CD4-positive, alpha-beta T cell treated with Interleukin-15 for 4 hours (primary cell): ENCODE measurements at places on chromosomes 3 and 15.

- no peak for DNase-seq
Observed at GRCh38 chr15:52337198-52337853, 41.7 kb upstream of the MYO5C start.

GRCh38 chr3:182244222-182244971 lies 532.7 kb downstream of the SOX2 start:
- no peak for DNase-seq

DNA sequence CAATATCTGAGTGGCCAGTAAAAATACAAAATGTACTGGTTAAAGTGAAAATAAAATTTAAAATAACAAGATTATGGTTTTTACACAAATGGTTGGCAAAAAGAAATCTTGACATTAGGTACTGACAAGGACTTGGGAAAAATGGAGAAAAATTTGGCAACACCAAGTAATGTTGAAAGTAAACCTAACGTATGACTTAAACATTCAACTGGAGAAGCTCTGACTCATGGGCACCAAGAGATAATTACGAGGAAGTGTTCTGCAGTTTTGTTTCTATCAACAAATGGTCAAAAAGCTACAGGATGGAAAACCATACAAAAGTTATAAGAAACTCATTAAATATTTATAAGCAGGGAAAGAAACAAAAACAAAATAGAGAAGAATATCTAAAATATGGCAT lies 177.7 kb downstream of the ZNF385D start:
- DNase-seq, result no peak

DNA sequence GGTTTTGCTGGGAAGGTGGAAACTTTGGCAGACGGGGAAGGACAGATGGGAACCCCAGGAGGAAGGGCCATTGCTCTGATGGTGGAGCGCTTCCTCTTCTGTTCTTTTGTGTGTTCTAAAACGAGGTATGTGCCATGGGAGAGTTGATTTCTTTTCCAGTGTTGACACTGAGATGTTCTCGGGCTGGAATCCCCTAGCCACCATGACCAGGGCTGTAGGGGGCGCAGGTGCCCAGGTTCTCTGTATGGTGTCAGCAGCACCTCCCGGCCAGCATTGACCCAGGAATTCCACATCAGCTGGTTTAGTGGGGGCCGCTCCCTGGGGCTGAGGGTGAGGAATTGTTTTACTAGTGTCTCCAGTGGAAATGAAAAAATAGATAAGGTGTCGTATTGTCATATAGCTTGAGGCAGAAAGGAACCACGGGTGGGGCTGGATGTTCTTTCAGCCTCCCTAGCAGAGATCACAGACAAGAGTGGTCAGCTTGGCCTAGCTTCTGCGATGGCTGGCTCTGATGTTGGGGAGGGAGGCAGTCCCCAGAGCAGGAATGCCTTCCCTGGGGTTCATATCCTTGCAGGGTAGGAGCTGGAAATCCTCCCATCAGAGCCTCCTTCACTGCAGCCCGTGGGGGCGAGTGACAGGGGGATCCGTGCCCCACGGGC lies 34.2 kb upstream of the ACAD9 start:
- DNase-seq, result no peak

- no peak for DNase-seq
Observed at GRCh38 chr15:26767169-26767670, 5.6 kb downstream of the GABRB3 start.

- DNase-seq, result no peak
Observed at GRCh38 chr3:186694288-186695032, 22.7 kb upstream of the KNG1 start.

DNA sequence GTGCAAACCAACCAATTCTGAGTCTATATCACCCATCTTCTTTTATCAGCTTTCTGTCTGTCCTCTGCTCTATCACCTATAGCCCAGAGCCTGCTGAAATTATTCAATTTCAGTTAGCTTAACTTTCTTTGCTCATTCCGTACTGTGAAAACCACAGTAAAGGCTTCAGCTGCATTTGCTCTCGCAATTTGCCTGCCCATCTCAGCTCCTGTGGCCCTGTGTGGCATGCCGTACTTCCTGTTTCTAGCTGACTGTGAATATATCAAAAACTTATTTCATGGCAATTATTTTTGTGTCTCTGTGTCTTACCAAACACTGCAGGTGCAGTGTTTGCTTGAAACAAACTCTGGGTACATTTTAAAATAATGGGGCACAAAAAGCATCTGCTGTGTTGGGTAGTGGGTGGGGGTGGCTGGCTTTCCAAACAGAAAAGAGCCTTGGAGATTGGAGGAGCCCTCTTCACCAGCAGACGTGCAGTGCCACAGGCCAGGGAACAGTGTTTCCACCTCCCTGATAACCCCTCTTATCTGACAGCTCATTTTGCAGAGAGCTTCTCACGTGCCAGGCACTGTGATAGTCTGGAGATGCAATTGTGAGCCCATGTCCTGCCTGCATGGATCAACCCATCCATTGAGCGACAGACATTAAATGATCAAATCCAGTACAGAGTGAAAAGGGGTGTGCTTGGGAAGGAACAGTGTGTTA lies 45.2 kb downstream of the GASK1A start:
- peak; percentile 49 for DNase-seq

DNA sequence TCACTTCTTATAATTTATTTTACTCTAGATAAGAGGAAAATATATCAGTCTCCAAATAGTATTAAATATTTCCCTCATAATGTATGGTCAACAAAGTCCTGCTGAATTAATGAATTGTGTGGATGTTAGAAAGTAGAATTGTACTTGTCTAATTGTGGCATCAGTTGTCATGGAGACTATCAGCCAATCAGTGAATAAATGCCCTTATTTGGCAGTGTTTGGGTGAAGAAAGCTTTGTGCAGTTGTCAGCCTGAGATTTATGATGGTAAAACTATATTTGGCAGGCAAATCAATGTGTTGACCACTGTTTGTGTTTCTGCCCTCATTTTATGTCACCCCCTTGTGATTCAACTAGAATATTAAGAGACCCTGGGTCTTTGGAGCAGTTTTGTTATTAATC lies 293.6 kb upstream of the MDFIC2 start:
- no peak for DNase-seq

DNA sequence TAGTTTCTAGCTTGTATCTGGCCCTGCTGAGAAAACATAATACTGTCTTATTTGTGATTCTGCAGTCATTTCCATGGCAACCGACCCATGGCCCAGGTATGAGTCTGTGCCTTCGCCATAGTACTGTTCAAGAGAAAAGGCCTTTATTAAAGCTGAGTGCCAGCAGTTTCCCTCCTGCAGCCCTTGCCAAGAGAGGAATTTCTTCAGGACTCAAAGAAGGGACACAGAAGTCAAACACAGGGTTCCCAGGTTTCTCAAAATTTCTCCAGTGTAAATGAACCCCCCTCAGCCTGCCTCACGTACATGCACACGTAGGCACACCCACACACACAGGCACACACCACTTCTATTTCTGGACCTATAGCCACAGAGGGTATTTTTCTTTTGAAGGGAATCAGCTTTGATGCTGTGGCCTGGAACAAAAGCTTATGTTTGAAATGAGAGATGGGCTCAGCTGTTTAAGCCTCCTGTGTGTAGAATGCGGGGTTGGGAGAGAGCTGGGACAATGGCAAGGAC lies 269.2 kb downstream of the PDCD6IP start:
- DNase-seq, result no peak

- peak; percentile 28 for DNase-seq
Observed at GRCh38 chr3:157129803-157130466, 30.0 kb downstream of the CCNL1 start.

DNA sequence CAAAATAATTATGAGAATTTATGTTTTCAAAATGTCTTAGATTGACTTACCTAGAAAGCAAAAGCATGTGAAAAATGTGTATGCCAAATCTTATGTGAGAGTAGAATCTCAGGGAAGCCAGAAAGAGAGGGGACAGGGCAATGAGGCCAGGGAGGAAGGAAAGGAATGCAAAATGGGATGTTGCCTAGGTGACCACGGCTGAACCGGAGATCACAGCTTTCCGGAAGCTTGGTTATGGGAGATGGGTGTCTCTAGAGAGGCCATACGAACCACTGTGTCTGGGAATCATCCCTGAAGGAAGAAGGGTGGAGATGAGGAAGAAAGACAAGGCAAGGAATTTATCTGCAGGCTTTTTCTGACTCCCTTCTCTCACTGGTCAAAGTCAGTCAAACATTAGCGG lies 76.0 kb downstream of the SUCLG2 start:
- DNase-seq, result no peak

DNA sequence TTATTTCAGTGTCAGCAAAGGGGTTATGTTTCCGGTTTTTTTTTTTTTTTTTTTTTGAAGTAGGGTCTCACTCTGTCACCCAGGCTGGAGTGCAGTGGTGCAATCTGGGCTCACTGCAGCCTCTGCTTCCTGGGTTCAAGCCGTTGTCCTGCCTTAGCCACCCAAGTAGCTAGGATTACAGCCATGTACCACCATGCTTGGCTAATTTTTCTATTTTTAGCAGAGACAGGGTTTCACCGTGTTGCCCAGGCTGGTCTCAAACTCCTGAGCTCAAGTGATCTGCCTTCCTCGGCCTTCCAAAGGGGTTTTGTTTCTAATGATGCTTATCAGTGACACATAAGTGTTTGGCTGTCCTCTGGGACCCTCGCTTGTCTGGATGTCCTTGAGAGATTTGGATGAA lies 235.7 kb upstream of the C2CD4B start:
- no peak for DNase-seq

DNA sequence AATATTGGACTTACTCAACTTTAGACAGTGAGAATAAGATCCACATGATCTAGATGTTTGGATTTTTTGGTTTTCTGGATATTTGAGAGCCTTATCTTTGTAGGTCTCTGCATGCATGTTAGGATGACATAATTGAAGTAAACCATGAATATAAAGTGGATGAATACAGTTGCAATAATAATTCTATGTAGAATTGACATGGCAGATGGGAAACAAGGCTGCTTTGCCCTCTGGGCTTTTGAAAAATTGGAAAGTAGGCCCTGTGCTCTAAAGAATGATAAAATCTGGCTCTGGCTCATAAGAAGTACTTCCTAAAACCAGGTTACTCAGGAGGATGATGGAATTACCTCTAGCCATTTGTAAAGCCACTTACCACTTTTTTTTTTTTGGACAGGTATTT lies 86.9 kb downstream of the ZNF609 start:
- DNase-seq, result no peak

GRCh38 chr3:104244680-104245220 lies 1122.0 kb upstream of the ALCAM start:
- DNase-seq, result no peak

DNA sequence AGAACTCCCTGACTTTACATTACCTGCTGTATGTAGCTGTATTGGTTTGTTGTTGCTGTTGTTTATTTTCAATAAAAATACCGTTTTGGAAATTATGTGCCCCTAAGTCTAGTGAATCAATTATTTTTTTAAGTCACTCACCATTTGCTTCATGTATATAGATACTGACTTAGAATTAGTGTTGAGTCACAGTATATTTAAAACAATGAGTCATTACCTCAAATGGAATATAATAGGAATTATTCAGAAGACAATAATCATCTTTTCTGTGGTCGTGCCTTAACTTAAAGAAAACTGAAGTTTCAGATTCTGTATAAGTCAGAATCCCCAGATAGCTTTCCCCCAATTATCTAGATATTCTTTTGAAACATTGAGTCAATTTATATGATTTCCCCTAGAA lies 21.0 kb upstream of the ALDH1A2 start:
- no peak for DNase-seq

- DNase-seq, result no peak
Observed at GRCh38 chr3:113927556-113927955, 20.3 kb upstream of the ZDHHC23 start.

DNA sequence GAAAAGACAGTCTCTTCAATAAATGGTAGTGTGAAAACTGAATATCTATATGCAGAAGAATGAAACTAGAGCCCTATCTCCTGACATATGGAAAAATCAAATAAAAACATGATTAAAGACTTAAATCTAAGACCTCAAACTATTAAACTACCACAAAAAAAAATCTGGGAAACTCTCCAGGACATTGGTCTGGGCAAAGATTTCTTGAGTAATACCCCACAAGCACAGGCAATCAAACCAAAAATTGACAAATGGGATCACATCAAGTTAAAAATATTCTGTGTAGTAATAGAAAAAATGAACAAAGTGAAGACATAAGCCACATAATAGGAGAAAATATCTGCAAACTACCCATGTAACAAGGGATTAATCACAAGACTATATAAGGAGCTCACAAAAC lies 286.4 kb downstream of the TBC1D5 start:
- DNase-seq, result no peak

DNA sequence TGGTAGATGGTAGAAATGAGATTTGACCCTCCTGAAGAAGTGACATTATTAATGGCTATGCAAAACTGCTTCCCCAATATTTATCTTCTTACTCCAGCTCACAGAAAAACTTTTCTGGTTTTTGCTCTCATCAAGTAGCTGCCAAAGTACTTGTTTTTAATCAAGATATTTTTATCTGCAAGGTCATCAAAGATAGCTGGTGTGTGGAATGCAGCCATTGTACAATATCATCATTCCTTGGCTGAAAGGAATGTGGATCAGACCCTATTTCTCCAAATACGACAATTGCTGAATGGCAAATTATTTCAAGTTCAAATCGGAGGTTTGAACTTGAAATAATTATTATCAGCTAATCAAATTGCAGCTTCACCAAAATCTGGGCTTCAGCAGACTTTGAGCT lies 126.9 kb upstream of the SLC7A14 start:
- no peak for DNase-seq

- DNase-seq, result no peak
Observed at GRCh38 chr3:62253971-62254370, 119.4 kb downstream of the FEZF2 start.

GRCh38 chr15:75830910-75831805 lies 12.1 kb upstream of the UBE2Q2 start:
- no peak for DNase-seq

- no peak for DNase-seq
Observed at GRCh38 chr15:40038275-40038637, 725 bp downstream of the SRP14 start.

DNA sequence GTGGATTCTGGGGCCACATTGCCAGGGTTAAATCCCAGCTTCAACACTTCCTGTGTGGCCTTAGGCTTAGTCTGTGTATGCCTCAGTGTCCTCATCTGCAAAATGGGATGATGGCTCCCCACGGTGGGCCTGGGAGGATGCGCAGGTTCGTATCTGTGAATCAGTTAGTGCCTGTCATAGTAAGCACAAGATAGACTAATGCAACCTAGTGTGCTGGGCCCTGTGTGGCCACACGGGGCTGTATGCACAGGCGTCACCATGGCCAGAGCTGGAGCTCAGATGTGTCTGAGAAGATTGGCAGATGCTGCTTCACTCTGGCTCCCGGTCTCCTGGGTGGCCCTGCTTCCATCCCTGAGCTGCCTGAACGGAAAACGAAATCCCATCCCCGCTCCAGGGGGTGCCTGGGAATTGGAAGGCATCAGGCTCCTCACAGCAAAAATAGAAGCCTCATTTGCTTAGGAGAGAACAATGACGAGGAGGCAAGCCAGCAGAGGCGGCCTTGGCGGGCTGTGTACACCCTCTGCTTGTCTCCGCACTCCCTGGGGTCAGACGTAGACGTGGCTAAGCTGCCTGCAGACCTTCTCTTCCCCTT lies 103.6 kb downstream of the APBA2 start:
- no peak for DNase-seq
